Kasumi-1 (cell line): ENCODE measurements at places on chromosomes 2 and 18.

GRCh38 chr2:7694076-7694985 lies 777.1 kb downstream of the RNF144A start:
- DNase-seq: no peak

DNA sequence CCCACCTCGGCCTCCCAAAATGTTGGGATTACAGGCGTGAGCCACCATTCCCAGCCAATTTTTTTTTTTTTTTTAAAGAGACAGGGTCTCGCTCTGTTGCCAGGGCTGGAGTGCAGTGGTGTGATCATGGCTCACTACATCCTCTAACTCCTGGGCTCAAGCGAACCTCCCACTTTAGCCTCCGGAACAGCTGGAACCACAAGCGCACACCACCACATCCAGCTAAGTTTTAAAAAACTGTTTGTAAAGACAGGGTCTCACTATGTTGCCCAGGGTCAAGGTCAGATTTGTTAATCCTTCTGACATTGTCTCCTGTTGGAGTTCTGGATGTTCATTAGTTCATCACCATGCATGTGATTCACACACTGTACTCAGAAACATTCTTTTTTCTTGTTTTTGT lies 149.9 kb downstream of the TGIF1 start:
- no peak for DNase-seq

DNA sequence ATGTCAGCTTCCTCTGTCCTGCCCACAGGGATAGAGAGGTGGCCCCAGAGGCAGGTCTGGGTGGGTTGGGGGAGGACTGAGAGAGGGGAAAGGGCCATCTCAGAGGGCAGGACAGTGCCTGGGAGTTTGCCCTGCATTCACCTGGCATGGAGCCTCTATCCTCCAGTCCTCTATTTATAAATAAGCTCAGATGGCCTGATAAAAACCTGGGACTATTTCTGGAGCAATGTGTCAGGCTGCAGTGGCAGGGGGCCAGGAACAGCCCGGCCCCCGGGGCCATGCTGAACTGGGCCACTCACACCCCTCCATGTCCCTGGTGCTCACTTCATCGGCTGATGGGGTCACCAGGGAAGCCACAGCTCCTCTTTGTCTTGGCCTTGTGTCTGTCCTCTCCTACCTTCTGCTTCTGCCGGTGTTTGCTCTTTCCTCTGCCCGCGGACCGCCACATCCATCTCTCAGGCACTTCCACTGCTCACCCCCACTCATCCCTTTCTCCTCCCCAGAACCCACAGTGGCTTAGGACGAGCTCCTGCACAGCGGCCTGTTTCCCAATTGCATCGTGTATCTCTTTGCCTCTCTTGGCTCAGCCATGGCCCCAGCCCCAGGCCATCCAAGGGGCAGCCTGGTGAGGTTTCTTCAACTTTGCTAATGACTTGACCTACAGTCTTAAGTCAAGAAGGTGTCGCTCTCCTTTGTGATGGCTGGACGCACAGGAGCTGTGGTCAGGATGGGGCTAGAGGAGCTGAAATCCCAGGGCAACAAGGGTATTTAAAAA lies 38.8 kb downstream of the SCTR start:
- no peak for DNase-seq

- no peak for DNase-seq
These were observed 188.1 kb downstream of the LAMA1 start for GRCh38 chr18:6929370-6930102.

- DNase-seq: peak; percentile 79
These were observed 219.0 kb downstream of the MYO3B start for GRCh38 chr2:170396799-170397459.

GRCh38 chr2:223602972-223603371 lies 811 bp upstream of the SCG2 start:
- DNase-seq: no peak

DNA sequence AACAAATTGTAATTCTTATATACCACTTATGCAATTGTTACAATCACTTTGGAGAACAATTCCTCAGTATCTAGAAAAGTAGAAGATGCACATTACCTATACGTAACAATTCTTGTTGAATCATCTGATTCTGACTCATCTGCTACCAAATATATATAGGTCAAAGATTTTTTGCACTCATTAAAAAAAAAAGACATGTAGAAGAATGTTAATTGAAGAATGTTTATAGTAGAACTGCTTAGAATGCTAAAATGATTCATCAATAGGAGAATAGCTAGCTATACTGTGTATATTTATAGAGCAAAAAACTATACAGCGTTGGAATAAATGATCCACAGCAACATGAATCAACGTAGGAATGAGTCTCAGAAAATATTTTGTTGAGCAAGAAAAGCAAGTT lies 29.5 kb upstream of the STAT1 start:
- no peak for DNase-seq

DNA sequence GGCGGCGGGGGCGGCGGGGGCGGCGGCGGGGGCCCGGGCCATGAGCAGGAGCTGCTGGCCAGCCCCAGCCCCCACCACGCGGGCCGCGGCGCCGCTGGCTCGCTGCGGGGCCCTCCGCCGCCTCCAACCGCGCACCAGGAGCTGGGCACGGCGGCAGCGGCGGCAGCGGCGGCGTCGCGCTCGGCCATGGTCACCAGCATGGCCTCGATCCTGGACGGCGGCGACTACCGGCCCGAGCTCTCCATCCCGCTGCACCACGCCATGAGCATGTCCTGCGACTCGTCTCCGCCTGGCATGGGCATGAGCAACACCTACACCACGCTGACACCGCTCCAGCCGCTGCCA lies 644 bp downstream of the ONECUT2 start:
- DNase-seq: no peak

DNA sequence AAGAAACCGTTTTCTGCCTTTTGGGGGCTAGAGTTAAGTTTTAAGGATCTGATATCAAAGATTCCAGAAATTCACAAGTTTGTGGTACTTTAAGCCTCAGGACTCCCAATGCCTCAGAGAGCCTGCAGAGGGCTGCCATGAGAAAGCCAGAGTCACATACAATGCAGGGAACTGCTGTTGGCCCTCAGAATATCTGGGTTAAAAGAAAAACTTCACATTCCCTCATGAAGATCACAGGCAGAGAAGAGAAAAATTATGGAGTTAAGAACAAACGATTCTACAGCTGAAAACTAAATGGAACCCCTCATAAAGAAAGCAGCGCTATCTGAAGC lies 39.5 kb downstream of the HDAC4 start:
- no peak for DNase-seq

GRCh38 chr2:34030273-34030672 lies 431.2 kb upstream of the FAM98A start:
- DNase-seq: no peak

GRCh38 chr2:207332480-207333212 lies 166.9 kb upstream of the KLF7 start:
- peak; percentile 10 for DNase-seq

DNA sequence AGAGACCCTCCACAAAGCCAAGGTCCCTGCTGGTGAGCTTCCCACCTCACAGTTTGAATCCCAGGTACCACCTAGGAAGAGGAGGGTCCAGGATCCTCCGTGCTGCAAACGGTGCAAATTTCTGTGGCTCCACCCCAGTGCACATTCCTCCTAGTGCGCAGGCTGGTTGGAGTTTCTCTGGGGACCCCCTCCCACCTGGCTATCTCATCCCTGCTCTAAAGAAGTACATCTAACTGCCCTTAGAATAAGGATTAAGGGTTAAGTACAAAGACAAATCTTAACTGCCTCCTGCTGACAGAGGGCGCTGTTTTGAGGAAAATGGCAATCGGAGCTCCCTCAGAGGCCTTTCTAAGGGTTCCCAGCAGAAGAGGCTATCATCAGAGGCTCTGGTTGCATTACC lies 109.6 kb upstream of the FSIP2 start:
- no peak for DNase-seq
